ENCODE measurements at places on chromosomes 13 and 19. TPM values are rescaled to one million over a fixed set of nuclear protein-coding genes. Genes with fewer than 3 reads are reported as not detected.

The DAND5 gene
- not detected for total RNA-seq

The MYADM gene
- 20.9 TPM for total RNA-seq

The ZNF99 gene
- total RNA-seq = under 0.01 TPM

The F7 gene
- under 0.01 TPM for total RNA-seq

The CLDND2 gene
- total RNA-seq = not detected

The GRK1 gene
- not detected for total RNA-seq

The MBD3L2 gene
- total RNA-seq = not detected
